ENCODE measurements at places on chromosomes 3 and 15. TPM values are rescaled to one million over a fixed set of nuclear protein-coding genes. Genes with fewer than 3 reads are reported as not detected.

The PPM1L gene
- 10.0 TPM for total RNA-seq

The GOLIM4 gene
- total RNA-seq: 48.9 TPM

The GOLGA6L7 gene
- not detected for total RNA-seq

The TLR9 gene
- total RNA-seq: 1.1 TPM

The VEPH1 gene
- total RNA-seq: 1.0 TPM

The SCG3 gene
- 0.13 TPM for total RNA-seq

The PLIN1 gene
- 57.4 TPM for total RNA-seq

The C3orf85 gene
- total RNA-seq: not detected

The GOLGA8O gene
- 9.9 TPM for total RNA-seq

The LMOD3 gene
- 0.09 TPM for total RNA-seq

The CACNA1D gene
- 13.0 TPM for total RNA-seq

The PROS1 gene
- total RNA-seq: 261 TPM

The ZNF654 gene
- total RNA-seq: 24.3 TPM

The ATP6V1A gene
- total RNA-seq: 48.6 TPM

The SEMA3B gene
- total RNA-seq: 390 TPM

The DNAJC17 gene
- total RNA-seq: 36.2 TPM

The TGM5 gene
- total RNA-seq: not detected

The LMAN1L gene
- total RNA-seq: not detected

The EPHB1 gene
- total RNA-seq: 6.6 TPM

The VIPR1 gene
- 5.8 TPM for total RNA-seq

The ACP3 gene
- total RNA-seq: 2.9 TPM

The TGM4 gene
- not detected for total RNA-seq

The PCOLCE2 gene
- total RNA-seq: 22.6 TPM

The GRAMD2A gene
- total RNA-seq: 6.7 TPM

The LINGO1 gene
- total RNA-seq: 5.3 TPM

The CRYGS gene
- total RNA-seq: 4.5 TPM

The C3orf22 gene
- not detected for total RNA-seq

The STRIT1 gene
- not detected for total RNA-seq

The RBPMS2 gene
- total RNA-seq: 14.2 TPM

Measured in sciatic nerve (tissue), 2 donors.